ENCODE measurements at places on chromosomes 1 and 21. TPM values are rescaled to one million over a fixed set of nuclear protein-coding genes. Genes with fewer than 3 reads are reported as not detected.

WNT2B gene
- 0.90 TPM for total RNA-seq

S100B gene
- total RNA-seq, result 1.5 TPM

DNA sequence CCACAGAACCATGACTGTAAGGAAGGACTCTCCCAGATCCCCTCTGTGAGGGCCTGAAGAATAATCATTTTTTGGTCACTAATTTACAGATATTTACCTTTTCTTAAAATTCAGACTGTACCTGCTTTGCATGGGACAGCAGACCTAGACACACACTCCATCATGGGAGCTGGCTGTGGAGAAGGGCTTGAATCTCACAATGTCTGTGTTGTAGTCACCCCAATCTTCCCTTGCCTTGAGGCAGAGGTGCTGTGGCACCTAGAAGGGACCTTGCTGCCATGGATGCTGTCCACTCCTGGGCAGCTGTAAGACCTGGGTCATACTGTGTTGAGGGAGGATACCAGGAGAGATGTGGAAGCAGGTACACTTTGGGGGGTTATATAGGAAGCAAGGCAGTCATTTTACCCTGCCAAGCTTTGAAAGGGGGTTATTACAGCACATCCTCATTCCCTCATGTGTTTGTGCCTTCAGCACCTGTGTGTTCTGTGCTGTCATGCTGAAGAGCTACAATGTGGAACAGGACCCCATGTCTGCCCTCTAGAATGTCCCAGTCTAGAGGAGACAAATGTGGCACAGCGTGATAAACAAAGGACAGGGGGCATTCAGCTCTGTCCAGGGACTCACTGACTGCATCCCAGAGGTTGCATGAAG is 27.1 kb downstream of the TRAF5 start:
- no peaks in the 10 kb centered on the region for H3K4me1 ChIP-seq
- no peak overlapping the region for H3K27ac ChIP-seq
- H3K27me3 ChIP-seq, result no peaks in the 10 kb centered on the region
- DNase-seq, result no peak
- no peaks in the 10 kb centered on the region for H3K36me3 ChIP-seq

DNA sequence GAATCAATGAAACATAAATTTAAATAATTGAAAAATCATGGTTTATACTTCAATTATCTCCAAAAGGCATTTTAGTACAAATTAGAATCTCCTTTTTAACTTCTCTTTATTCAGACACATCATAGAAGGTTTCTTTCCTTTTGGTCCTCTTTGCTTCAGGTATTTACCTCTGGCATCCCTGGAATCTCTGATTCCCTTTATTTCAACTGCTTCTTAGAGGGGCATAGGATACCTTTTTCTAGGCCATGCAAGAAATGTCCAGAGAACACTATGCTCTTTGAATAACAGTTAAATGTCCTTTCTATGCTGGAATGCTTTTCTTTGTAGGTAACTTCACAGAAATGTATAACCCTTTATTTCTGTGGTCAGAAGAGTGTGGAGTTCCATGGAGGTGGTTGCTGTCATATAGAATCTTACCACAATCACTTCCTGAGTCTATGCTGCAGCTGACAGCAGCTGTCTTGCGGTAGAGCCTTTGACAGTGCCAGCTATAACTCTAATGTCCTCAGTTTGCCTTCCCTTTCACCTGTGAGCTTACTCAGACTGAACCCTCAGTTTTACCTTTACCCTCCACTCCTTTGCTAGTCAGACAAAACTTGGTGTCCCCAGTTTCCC is 8.6 kb downstream of the LAMC2 start:
- peaks cover 33% of the 10 kb centered on the region for H3K4me1 ChIP-seq
- no peaks in the 10 kb centered on the region for H3K27me3 ChIP-seq
- no peak overlapping the region for H3K4me3 ChIP-seq
- peak; percentile 71 for DNase-seq
- peak overlapping the region; percentile 62 for H3K27ac ChIP-seq
- H3K36me3 ChIP-seq, result no peaks in the 10 kb centered on the region

GRCh38 chr1:17452686-17453085 is 13.2 kb upstream of the RCC2 start:
- H3K27me3 ChIP-seq, result no peaks in the 10 kb centered on the region
- H3K27ac ChIP-seq, result no peak overlapping the region
- peaks cover 4% of the 10 kb centered on the region for H3K4me1 ChIP-seq
- H3K36me3 ChIP-seq, result no peaks in the 10 kb centered on the region
- DNase-seq, result no peak

HSD3B2 gene
- total RNA-seq, result not detected

CD1C gene
- total RNA-seq, result not detected

Measured in GM23338 (cell line).